Fibroblast of lung (primary cell): ENCODE measurements at places on chromosomes 2 and 18. TPM values are rescaled to one million over a fixed set of nuclear protein-coding genes. Genes with fewer than 3 reads are reported as not detected.

The CFC1 gene
- not detected in 2 replicates for total RNA-seq

The C1GALT1C1L gene
- 0.33 and 0.51 TPM in 2 replicates for total RNA-seq

The TEX44 gene
- total RNA-seq, result not detected in 2 replicates

The ASB18 gene
- total RNA-seq, result not detected in 2 replicates

The CPO gene
- under 0.01 TPM in 1 of 2 replicates, not detected in the other for total RNA-seq

The EIF2B4 gene
- 28.6 and 28.8 TPM in 2 replicates for total RNA-seq
